ENCODE measurements at places on chromosomes 7 and 10.

DNA sequence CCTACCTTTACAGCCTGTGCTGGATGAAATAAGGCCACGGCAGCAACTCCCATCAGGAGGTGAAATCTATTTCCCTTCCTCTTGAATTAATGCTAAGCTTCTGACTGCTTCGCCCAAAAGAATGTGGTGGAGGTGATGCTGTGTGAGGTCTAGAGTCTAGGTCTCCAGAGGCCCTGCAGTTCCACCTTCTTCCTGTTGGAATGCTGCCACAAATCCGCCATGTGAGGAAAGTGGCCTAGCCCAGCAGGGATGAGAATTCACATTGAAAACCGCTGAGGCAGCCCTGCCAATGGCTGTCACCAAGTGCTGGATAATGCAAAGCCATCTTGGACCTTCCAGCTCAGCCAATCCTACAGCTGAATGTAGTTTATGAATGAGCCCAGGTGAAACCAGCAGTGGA, 28.0 kb downstream of the RHOBTB1 start:
- DNase-seq, result no peak

DNA sequence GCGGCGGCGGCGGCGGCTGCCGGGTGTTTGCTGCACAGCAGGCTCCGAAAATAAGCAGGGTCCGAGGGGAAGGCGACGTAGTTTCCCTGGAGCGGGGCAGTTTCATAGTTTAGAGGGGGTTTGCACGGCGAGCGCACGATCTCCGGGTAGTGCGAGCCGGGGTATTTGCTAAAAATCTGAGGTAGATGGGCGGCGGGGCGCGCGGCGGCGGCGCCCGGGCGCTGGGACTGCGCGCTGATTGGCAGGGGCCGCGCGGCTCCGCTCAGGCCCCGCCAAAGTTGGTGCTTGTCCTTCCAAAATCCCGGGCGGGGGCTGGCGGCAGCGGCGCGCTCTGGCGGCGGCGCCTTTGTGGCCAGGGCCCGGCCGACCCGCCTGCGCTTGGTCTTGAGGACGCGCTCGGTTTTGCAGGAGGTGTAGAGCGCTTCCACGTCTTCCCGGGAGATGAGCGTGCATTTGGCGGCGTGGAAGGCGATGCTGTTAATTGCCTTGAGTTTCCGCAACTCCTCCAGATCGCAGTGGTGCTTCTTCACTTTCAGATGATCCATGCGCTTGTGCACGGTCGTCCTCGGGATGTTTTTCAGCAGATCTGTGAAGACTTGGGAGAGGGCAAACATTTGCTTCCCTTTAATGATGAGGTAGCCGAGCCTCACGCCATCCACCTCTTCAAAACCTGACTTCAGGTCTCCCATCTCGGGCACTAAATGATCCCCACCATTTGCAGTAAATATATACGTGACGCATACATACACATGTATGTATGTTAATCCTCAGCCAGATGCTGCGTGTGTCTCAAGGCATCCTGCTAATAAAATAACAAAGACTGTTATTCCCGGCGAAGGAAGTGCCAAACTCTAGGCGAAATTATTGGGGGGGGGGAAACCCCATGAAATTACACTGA, 8.1 kb downstream of the SKIDA1 start:
- DNase-seq, result peak; percentile 76

DNA sequence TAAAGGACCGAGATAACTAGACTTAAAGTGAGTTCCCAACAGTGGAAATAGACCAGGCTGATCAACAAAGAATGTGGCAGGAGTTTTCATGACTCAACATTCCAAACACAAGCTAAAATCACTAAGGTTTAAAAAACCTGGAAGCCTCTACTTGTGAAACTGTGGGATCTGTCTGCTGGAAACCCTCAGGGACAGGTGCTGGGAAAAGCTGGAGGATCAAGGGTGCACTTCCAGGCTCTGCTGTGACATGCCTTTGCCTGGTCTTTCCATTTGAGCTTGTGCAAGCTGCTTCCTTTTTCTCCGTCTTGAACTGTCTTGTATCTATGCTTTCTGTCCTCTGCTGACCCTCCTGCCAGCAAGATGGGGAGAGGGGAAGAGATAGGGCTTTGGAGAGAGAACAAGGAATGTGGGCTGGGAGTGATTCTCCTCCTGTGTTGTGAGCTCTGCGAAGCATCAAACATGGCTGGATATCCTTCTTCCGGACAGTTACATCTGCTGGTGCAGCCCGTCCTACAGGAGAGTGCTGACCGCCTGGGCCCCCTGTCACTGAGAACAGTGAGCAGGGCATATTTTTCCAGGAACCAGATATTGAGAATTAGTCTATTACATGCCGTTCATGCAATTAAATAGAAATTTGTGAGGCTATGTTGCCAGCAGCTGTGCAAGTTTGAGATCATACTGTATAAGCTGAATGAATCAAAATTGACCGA, 25.5 kb downstream of the ARHGAP22 start:
- DNase-seq, result no peak

GRCh38 chr7:100435401-100436304, 644 bp downstream of the PPP1R35 start:
- DNase-seq, result peak; percentile 87

GRCh38 chr7:149565096-149565382, 67.4 kb upstream of the ZNF746 start:
- DNase-seq, result no peak

DNA sequence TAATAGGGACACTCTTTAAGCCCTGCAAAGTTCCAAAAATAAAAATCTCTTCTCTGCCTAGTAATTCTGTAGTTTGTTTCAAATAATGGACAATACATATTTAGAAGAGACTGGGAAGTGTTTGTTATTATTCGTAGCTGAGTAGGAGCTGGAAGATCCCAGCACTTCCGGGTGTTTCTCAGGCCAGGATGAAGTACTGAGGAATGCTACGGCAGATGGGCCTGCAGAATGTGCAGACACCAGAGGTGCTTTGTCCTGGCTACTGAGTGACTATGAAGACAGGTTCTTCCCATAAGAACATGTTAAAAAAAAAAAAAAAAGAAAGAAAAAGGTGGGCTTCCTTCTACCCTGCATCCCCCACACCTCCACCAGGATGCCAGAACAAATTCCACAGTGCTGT, 36.1 kb downstream of the ETV1 start:
- DNase-seq, result no peak

DNA sequence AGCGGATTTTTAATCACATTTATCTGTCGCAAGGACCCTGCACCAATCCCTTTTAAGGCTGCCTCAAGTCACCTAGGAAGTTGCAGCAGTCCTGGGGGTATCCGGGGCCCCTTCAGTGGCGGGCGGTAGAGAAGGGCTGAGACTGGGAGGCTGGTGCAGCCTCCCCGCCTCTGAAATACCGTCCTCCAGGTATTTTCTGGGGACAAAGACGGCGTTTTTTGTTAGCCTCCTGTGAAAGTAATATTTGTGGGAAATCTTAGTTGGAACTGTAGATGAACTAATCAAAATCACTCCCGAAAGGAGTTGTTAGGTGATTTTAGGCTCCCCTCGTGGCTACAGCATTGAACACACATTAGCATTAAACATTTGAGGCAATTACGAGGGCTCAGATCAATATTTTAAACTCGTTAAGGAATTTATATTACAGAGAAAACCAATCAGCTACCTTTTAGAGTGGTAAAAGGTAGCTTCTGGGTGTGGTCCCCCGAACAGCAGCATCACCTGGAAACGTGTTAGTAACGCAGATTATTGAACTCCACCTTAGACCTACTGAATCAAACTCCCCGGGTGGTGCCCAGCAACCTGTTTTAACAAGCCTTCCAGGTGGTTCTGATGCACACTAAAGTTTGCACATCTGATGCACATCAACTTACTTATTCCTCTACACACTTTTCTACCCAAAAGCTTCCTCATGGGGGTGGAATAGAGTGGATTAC, 530 bp upstream of the ANXA7 start:
- peak; percentile 11 for DNase-seq

DNA sequence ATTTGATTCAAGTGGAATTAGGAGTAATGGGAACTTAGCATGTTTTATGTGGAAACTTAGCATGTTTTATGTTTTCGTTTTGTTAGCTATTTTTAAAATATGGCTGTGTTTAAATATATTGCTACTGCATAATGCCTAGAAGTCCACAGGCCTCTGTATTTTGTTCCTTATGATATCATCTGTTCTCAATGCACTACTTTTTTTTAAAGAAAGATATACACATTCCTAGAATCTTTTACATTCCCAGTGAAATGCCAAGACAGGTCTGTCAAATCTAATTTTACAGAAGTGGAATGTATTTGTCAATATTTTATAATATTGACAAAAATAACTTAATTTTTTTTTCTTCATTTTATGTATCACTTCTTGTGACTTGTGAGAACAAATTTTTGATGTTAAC, 51.6 kb downstream of the ST7 start:
- no peak for DNase-seq

GRCh38 chr7:26376175-26376917, 84.7 kb downstream of the SNX10 start:
- peak; percentile 93 for DNase-seq

DNA sequence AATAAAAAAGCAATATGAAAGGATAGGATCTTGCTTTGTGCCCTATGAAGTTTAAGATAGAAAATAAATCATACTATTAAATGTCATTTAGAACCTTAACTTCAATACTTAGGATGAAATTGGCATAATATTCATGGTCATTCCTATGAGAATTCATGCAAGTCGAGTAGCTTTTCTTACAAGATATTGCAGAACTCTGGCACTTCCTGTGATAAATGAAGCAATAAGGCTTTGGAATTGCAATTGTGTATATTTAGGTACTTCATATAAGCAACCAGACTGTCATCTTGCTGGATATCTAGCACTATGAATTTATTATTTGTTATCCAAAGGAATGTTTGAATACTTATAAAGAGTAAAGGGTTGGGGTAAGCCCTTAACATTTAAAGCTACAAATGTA, 116.5 kb downstream of the ZNF438 start:
- no peak for DNase-seq

- DNase-seq, result no peak
Observed at GRCh38 chr7:108286290-108286904, 156.2 kb upstream of the LAMB4 start.

- no peak for DNase-seq
Observed at GRCh38 chr10:17756557-17757217, 4.7 kb downstream of the TMEM236 start.

- DNase-seq, result no peak
Observed at GRCh38 chr10:123270221-123270620, 116.0 kb downstream of the BUB3 start.

DNA sequence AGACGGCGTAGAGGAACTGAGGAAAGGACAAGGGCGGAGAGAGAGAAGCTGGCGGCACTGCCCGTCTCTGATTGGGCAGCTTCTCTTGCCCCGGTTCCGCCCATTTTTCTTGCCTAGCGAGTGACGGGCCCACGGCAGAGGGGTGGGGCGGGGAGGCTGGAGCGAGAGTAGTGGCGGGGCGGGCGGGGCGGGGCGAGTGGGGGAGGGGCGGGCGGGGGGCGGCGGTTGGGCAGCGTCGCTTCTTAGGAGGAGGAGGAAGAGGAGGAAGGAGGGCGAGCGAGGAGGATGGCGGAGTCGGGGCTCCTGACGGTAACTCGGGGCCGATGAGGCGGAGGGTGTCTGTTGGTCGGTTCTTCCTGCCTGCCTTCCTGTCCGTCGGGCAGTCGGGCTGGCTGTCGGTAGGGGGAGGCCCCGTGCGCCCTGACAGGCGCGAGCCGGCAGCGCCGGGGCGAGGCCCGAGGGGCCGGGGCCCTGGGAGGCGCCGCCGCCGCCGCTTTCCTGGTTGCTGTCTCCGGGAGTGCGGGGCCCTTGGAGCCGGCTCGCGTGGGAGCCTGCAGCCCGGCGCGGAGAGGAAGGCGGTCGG, at the start of gene SHOC2:
Gene SHOC2 (plus strand): TSS at position 256 of the 583 bp plus-strand sequence. CDS start 44,755 bp downstream, outside the sequence.
- DNase-seq, result peak; percentile 100

GRCh38 chr10:76125900-76126299, 694.5 kb downstream of the LRMDA start:
- DNase-seq, result no peak

- DNase-seq, result no peak
Observed at GRCh38 chr7:47423196-47423595, 158.7 kb downstream of the TNS3 start.

GRCh38 chr10:89981891-89982290, 280.5 kb downstream of the KIF20B start:
- DNase-seq, result peak; percentile 38

DNA sequence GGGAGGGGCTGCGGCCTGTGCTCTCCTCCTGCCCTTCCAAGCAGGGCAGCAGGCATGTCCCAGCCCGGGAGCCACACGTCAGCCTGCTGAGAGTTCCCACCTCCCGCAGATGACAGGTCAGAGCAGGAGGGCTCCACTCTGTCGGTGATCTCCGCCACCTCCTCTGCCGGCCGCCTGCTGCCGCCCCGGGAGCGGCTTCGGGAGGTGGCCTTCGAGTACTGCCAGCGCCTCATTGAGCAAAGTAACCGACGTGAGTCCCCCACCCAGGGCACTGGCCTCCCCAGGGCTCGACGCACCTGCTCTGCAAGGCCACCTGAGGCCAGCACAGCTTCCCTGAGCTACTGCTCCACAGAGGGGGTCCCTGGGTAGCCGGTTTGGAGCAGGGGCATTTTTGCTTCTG, 9.4 kb downstream of the AP5Z1 start:
- DNase-seq, result no peak

DNA sequence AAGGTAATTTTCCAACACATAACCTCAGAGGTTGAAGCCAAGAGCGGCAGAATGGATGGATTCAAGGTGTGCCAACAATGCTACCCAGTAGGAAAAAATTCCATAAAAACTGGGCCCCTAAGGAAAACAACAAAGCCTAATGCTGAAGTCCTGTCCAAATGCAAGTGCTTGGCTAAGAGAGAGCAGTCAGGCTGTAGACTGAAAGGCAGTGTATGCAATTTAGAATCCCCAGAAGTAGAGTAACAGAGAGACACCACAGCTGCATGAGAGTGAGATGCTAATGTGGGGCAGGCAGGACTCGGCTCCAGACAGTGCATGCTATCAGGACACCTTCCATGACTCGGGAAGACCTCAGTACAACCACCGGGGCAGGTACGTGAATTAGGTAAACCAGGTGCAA, 124.5 kb downstream of the ZFAND4 start:
- no peak for DNase-seq

DNA sequence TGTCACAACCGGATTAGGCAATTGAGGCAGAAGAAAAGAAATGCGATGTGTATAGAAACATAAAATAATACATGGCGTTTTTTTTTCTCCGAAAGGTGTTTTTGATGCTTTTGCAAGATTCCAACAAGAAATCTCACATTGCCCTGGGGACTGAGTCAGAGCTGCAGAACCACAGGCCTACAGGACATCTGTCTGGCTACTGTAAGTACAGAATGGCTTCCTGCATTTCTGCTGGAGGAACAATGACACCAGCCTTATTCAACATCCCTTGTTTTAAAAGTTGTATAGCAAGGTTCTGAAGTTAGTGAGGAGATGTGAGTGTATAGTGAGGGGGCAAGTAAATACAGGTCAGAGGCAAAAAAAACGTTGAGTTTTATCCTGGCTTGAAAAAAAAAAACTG, 256.4 kb downstream of the ABCA13 start:
- no peak for DNase-seq

- DNase-seq, result peak; percentile 82
Observed at GRCh38 chr10:76244061-76244686, 812.8 kb downstream of the LRMDA start.

GRCh38 chr7:44288381-44288685, 37.1 kb downstream of the CAMK2B start:
- no peak for DNase-seq

Data from kidney (tissue), 22 donors.